Activated CD8-positive, alpha-beta memory T cell treated with anti-CD3 and anti-CD28 coated beads for 1 hour (primary cell): ENCODE measurements at places on chromosomes 7 and 10.
A peak's percentile ranks its signal among the peaks of the same experiment; 100 is the strongest.

- no peak for DNase-seq
Observed at GRCh38 chr7:108311446-108312168, 144.6 kb downstream of the NRCAM start.

- no peak for DNase-seq
Observed at GRCh38 chr7:92584953-92585352, 5.2 kb downstream of the FAM133B start.

DNA sequence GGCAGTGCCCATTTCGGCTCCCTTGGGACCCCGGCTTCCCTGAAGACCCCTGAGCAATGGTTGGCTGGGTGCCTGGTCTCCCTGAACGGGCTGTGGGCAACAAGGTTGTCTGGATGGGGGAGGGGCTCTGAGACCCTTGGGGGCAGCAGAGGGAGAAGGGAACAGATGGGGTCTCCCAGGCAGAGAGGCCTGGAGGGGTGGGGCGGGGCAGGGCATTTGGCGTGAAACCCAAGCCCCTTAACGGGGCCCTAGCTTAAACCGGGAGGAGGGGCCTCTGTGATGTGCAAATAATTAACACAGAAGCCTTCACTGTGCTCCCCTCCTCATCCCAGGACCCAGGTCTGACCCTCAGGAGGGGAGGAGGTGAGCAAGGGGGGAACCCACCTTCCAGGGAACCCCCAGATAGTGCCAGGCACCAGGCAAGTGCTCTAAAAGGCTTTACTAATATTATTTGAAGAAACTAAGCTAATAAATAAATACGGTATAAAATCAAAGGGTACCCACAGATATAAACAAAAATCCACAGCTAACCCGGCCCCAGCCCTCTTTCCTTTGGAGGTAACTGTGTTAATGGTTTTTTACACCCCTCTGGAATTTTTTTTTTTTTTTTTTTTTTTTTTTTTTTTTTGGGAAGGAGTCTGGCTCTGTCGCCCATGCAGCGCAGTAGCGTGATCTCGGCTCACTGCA is 170.8 kb downstream of the RNF216 start:
- no peak for DNase-seq

- no peak for DNase-seq
Observed at GRCh38 chr7:154475864-154476263, 423.7 kb downstream of the DPP6 start.

GRCh38 chr7:134632937-134633540 is 13.6 kb upstream of the BPGM start:
- DNase-seq, result no peak

DNA sequence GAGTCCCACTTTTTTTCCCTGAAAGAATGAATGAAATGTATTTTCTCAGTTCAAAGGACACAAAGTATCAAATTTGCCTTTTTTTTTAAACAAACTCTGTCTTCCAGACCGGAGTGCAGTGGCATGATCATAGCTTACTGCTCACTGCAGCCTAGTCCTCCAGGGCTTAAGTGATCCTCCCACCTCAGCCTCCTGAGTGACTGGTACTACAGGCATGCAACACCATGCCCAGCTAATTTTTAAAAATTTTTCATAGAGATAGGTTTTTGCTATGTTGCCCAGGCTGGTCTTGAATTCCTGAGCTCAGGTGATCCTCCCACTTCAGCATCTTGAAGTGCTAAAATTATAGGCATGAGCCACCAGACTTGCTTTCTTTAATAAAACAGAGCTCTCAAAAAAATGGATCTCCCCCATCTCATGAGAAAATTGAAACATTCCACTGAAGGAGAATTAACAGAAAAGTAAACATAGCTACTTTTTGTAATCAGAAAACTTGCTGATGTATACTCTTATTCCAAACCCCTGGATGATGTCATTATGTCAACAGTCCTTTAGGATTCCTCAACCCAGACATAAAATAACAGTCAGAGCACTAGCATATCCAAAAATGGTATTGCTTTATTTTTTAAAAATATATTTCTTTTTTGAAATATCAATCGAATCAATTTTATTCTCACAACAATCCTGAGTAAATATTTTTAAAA is 12.3 kb upstream of the TRDMT1 start:
- DNase-seq, result no peak

DNA sequence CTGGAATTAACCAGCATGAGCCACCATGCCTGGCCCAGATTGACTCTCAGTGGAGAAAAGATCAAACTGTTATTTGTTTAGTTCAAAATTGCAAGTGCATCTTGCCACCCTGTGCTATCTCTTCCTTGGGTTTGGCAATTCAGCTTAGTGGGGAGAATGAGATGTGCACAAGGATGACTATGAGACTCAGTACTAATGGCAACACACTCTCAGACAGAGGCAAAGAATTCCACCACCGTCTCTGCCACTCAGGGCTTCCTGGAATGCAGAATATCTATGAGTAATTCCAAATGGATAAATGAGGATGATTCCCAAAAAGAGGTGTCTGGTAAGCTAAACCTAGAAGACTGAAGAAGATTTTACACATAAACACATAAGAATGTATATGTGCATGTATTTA is 525.8 kb downstream of the NRG3 start:
- no peak for DNase-seq

- DNase-seq, result no peak
Observed at GRCh38 chr7:110856704-110857103, 234.2 kb upstream of the LRRN3 start.

- DNase-seq, result no peak
Observed at GRCh38 chr10:62264702-62265436, 3.8 kb downstream of the RTKN2 start.

DNA sequence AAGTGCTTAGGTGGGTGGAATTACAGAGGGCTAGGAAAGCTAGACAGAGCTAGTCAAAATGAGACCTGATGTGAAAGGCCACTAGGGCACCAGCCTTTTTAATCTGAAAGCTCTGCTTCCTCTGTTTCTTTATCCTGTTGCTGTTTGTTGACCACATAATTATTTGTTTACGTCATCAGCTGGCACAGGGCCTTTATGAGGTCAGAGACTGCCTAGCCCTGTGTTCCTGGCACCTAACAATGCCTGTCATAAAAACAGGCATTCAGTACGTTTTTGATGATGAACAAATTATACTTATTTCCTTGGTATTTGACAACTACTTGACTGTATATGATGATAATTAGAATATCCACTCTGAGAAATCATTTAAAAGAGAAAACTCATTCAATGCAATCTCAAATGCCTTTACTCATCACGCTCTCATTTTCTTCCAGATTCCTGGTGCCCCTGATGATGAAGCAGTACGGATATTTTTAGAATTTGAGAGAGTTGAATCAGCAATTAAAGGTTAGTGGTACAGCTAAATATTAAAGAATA is 26.0 kb downstream of the RBM17 start:
- DNase-seq, result no peak

DNA sequence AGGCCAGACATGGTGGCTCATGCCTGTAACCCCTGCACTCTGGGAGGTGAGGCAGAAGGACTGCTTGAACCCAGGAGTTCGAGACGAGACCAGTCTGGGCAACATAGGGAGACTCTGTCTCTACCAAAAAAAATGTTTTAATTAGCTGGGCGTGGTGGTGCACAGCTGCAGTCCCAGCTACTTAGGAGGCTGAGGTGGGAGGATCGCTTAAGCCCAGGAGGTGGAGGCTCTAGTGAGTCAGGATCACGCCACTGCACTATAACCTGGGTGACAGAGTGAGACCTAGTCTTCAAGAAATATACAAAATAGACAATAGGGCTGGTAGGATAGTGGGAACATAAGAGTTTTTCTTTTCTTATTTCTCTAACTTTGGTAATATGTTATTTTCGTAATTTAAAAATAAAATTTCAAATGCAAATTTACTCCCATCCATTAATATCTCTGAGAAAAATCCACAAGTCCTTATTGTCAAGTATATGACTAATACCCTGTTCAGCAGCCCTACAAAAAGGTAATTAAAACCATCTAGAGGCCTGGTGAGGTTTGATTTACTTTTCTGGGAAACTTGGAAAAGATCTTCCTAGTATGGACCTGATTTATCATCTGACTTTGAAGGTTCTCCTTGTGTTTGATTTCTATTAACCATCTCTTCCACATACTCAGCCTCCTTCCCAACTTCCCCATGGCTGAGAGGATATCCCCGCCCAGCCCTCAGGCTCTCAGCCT is 50.0 kb downstream of the CREB3L2 start:
- DNase-seq, result no peak

DNA sequence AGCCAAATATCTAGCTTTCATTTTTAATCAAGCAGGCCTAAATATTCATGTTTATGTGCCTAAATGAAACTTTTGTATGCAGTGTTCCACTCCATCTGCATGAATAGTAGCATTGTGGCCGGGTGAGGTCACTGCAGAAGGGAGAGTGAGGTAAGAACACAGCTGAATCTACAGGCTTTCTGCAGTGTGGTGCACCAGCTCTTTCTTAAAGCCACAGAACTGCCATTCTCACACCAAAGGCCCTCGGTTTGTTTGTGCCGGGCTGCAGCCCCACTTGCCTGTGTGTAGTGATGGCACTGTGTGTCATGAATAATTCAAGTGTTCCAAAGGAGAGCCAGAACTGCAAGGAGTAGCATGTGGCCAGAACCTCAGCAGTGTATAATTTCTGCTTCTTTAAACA is 204.1 kb downstream of the TRIL start:
- no peak for DNase-seq

DNA sequence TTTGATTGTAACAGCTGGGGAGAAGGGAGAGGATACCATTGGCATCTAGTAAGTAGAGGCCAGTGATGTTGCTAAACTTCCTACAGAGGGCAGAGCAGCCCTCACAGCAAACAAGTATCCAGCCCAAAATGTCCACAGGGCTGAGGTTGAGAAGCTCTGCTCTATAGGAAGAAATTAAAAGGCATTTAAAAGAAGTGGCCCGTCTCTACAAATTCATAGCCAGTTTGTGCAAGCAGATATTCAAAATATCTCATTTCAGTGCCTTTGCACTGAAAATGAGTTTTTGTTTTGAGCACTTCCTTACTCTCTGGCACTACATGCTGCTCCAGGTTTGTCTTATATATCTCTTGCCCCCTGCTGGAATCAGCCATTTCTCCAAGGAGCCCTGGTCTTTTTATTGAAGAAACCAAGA is 330.0 kb downstream of the BBS9 start:
- no peak for DNase-seq

DNA sequence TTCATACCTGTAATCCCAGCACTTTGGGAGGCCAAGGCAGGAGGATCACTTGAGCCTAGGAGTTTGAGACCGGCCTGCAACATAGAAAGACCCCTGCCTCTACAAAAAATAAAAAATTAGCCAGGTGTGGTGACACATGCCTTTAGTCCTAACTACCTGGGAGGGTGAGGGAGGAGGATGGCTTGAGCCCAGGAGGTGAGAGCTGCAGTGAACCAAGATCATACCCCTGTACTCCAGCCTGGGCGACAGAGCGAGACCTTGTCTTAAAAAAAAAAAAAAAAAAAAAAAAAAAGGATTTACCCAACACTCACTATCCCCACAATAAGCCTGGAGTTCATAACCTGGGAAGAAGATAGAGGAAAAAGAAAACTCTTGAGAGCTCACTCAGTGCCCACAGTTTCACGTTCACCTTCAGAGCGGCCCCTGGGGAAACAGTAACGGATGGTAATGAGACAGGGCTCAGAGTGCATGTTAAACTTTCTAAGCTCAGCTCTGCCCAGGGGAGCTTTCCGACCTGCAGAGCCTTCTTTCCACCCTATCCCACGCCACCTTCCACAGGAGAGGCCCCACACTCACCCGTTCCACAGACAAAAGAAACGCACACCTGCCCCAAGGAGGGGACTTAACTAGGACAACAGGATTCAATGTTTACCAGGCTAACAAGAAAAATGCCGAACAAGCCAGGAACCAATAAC is 259.8 kb upstream of the KLF14 start:
- no peak for DNase-seq

GRCh38 chr7:5780801-5781496 is 514 bp downstream of the RNF216 start:
- peak; percentile 8 for DNase-seq

GRCh38 chr7:84841809-84842208 is 345.0 kb downstream of the SEMA3D start:
- DNase-seq, result no peak

- no peak for DNase-seq
Observed at GRCh38 chr7:12269100-12269895, 58.2 kb downstream of the TMEM106B start.
